ENCODE measurements at places on chromosomes 5 and 9.

DNA sequence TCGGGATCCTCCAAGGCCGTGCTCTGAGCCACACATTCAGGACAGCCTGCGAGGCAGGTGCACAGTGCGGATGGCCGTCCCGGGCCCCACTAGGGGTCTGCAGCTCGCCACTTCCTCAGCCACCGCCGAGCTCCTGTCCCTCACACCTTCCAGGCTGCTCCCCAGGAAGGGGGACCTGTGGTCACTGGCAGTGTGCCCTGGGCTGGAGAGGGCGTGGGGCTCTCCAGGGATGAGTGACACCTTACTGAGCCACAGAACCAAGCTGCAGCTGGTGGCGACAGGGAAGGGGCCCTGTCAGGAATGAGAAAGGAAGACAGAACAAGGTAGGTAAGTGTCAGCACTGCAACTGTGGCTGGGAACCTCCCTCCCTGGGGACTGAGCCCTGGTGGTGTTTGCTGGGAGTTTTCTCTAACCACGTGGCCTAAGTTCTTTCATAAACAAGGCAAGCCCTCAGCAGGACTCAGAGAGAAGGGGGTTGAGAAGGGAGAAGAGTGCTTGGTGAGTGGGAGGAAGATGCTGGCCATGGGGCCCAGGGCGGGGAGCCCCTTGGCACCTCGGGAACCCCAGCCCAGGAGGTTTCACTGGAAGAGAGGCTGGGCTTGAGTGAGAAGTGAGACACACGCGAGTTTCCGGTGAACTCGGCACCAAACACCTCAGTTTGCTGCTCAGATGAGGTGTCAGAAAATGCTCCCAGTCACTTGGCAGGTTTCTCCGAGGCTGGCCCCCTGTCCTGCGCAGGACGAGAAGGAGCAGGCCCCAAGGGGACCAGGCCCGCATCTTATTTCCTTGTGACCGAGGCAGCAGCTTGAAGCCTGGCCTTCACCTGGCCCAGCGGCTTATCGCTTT lies 5.2 kb downstream of the IL13 start:
- DNase-seq, result no peak

DNA sequence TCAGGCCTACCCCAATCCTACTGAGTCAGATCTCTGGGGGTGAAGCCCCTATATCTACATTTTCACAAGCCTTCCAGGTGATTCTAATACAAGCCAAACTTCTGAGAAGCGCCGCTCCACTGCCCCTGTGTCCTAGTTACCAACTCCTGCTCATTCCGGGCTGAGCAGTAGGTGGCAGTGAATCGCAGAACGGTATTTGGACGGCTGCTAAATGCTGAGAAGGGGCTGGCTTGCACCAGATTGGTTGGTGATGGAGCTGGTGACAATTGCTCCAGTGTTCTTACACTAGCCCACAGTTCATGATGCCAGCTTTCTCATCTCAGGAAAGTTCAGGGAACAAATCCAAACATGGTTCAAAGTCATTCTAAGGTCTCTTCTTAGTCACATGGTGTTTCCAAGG lies 31.1 kb upstream of the FGF1 start:
- no peak for DNase-seq

GRCh38 chr5:151870820-151871219 lies 53.8 kb downstream of the GLRA1 start:
- DNase-seq, result no peak

DNA sequence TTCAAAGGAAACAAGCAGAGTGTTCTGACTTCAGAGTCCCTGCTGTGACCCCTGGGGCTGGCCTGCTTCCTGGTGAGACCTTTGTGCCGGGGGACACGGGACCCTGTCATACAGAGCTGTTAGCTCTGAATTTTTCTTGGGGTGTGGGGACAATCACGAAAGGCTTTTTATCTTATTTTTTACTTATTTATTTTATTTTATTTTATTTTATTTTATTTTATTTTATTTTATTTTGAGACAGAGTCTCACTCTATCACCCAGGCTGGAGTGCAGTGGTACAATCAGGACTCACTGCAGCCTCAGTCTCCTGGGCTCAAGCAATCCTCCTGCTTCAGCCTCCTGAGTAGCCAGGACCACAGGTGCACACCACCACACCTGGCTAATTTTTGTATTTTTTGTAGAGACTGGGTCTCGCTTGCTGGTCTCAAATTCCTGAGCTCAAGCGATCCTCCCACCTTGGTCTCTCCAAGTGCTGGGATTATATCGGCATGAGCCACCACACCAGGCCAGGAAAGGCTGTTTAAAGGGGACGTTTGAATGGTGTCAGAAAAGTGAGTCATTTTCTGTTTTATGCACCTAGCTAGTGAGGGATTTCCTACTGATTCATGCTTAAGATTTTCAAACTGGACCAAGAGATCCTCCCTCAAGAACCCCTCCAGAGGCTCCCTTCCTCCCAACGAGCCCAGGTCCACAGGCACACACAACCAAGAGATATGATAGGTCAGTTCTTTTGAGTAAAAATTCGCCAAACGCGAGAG lies 75.7 kb downstream of the OLFM1 start:
- no peak for DNase-seq

DNA sequence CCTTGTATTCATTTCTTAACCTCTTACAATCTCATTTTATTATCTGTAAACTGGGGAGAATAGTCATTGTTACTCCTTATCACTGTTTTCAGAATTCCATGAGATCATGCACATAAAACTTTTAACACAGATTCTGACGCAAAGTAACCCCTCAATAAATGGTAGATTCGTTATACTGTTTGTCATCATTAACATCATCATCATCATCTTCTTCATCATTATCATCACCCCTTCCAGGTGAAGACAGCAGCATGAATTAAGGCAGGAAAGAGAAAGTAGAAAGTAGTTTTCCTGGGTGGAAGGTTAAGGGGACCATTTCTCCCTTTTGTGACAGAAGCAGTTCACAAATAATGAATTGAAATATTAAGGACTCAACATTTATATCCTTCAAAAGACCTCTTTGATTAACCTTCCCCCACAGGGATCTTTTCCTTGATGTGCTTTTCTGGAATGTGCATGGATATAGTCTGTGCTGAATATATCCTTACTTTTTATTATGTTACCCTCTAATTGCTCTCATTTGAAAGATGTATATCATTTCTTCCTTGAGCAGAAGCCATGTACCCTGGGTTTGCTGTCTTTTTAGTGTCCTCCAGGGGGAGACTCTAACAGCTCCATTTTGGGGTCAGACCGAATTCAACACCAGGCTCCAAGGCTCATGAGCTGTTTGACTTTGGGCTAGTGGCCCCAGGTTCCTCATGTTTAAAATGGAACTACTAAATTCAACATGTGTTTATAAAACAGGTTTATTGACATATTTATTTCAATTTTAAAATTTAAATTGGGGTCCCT lies 1029.9 kb upstream of the WWC1 start:
- DNase-seq, result no peak

GRCh38 chr9:70883056-70883455 lies 238.4 kb downstream of the TRPM3 start:
- no peak for DNase-seq

DNA sequence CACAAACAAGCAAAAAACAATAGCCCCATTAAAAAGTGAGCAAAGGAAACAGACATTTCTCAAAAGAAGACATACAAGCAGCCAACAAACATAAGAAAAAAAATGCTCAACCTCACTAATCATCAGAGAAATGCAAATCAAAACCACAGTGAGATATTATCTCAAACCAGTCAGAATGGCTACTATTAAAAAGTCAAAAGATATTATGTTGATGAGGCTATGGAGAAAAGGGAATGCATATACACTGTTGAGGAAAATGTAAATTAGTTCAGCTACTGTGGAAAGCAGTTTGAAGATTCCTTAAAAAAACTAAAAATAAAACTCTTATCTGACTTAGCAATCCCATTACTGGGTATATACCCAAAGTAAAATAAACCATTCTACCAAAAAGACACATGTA lies 28.7 kb upstream of the BARX1 start:
- DNase-seq, result no peak

- no peak for DNase-seq
Observed at GRCh38 chr5:61805101-61805500, 473.0 kb downstream of the ZSWIM6 start.

Data from stimulated activated CD4-positive, alpha-beta T cell treated with anti-CD3 and anti-CD28 coated beads, TNF-alpha, amount 100 ng/mL, for 24 hours (primary cell).